ENCODE measurements at places on chromosomes 12 and 14.

DNA sequence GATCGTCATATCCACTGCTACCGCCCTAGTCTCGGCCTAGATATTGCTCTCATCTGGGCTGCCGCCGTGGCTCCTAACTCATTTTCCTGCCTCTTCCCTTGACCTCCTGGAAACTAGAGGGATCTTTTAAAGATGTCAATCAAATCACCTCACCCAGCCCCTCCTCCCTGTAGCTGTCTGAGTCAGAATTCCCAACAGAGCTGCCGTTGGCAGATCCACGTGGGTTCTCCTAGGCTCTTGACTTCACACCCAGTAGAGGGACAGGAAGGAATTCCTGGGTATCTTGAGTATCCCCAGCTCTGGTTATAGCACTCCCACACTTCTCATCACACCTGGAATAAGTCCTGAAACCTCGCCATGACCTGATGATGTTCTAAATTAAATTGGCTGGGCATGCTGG is 11.9 kb downstream of the TGFB3 start:
- no peak for DNase-seq

DNA sequence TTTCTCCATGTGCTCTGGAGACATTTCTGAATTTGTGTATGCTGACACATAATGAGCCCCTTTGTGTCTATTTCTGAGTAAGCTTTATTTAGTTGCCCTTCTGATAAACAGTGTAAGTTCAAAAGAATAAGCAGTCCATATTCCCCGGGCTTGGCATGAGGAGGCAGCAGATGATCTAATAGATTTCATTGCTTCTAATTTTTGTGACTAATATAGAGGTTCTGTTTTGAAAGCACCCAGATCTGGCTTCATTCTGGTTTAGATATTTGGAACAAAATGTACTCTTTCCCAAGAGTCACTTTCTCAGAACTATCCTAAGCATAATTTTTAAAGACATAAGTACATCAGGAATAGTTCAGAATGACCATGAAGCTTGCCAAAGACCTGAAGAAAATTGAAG is 290.9 kb downstream of the BTG1 start:
- no peak for DNase-seq

GRCh38 chr12:124509676-124510300 is 57.6 kb downstream of the NCOR2 start:
- DNase-seq, result peak; percentile 44

DNA sequence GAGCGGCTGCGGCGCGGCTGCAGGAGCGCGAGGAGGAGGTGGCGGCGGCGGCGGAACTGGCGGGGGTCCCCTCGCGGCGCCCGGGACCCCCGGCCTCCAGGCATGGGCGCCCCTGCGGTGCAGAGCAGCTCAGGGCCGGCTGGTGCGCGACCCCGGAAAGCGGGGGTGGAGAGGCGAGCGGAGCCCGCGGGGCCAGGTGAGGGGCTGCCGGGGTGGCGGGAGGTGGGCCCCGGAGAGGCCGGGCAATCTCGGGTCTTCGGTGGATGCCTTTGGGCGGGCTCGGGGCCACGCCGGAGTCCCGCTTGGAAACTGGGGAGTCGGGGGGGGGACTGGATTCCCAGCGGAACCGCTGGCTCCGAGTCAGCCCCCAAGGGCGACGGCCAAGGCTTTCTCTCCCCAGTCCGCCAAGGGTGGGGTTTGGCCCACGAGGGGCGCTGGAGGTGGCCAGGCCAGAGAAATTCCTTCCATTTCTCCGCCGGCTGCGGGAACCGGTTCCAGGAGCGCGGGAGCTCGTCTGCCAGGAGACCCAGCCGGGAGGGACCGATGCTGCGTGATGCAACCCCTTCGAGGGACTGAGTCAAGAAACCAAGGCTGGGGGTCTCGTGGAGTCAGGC is 13.9 kb upstream of the NR4A1 start:
- DNase-seq, result no peak

DNA sequence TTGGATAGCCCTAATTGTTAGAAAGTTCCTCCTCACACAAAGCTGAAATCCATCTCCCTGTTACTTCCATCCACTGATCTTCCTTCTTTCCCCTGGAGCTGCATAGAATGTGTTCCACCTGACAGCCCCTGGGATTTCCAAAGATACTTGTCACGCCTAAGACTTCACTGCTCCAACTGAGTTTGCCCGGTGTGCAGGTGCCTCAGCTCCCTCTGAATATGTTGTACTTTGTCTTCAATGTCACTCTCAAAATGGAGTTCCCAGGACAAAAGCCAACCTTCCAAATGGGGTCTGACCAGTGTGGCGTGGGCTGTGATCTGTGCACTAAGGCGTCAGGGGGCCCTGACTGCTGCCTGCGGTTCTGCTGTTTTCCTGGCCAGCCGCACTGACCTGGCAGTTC is 42.8 kb downstream of the CACNA2D4 start:
- no peak for DNase-seq

DNA sequence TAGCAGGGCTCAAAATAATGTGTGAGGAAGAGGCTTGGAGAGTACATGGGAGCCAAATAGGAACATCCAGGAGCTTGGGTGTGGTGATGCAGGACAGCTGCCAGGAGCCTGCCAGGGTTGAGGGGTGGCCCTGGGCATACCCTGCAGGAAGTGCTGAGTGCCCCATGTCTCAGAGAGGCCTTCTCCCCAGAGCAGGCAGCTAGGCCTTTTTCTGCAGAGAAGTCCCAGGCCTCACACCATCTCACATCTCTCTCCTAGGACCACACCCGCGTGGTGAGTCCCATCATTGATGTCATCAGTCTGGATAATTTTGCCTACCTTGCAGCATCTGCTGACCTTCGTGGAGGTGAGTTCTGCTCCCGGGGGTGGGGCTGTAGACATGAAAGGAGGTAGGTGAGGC is 66.9 kb downstream of the ERH start:
- peak; percentile 3 for DNase-seq

DNA sequence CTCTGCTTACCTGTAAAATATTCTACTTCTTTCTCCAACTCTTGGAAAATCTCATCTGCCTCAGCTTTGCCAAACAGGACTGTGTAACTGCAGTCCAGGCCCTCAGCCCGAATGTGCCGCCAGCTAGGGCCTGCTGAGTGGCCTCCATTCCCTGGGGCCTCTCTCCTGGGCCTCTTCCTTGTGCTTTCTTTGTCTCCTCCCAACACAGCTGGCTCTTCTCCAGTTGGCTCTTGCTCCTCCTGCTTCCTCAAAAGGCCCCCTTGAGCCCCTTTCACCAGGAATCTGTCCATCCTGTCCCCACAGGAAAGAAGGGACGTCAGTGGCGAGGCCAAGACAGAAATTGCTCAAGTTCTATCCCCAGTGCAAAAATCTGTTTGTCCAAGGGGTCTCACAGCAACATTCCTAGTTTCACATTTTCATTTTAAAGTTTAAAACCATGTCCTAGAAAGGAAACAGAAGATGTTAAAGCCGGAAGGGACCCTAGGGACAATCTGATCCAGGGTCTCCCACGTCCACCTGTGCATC is 713 bp downstream of the ALKBH2 start:
- DNase-seq, result no peak

GRCh38 chr12:40945772-40946171 is 242.3 kb upstream of the PDZRN4 start:
- DNase-seq, result no peak

GRCh38 chr14:53017837-53018236 is 67.0 kb upstream of the FERMT2 start:
- DNase-seq, result no peak

- DNase-seq, result no peak
Measured at GRCh38 chr14:78162202-78162601, 8.0 kb upstream of the NRXN3 start.

- no peak for DNase-seq
Measured at GRCh38 chr14:35339761-35340406, 47.7 kb downstream of the PSMA6 start.

DNA sequence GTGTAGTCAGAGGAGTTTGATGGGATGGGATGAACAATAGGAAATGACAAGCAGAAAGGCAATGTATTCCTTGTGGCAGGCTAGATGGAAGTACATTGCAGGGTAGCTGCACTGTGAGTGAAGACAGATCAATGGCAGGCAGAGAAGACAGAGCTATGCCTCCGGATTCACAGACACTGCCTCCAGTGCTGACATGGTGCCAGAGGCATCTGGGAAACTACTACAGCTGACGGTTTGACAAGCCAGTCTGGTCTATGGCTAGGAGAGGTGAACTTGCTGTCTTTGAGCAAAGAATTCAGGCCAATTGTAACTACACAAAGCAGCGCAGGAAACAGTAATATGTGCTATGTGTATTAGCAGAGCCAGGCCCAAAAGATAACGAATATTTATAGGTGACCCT is 193.5 kb downstream of the DIO2 start:
- no peak for DNase-seq

- DNase-seq, result no peak
Measured at GRCh38 chr14:71610149-71610548, 322.1 kb upstream of the RGS6 start.

- no peak for DNase-seq
Measured at GRCh38 chr14:63562405-63562804, 19.2 kb upstream of the PPP2R5E start.

GRCh38 chr12:108611884-108612415 is 14.1 kb upstream of the TMEM119 start:
- DNase-seq, result no peak

- DNase-seq, result no peak
Measured at GRCh38 chr12:104782296-104782695, 175.8 kb downstream of the SLC41A2 start.

DNA sequence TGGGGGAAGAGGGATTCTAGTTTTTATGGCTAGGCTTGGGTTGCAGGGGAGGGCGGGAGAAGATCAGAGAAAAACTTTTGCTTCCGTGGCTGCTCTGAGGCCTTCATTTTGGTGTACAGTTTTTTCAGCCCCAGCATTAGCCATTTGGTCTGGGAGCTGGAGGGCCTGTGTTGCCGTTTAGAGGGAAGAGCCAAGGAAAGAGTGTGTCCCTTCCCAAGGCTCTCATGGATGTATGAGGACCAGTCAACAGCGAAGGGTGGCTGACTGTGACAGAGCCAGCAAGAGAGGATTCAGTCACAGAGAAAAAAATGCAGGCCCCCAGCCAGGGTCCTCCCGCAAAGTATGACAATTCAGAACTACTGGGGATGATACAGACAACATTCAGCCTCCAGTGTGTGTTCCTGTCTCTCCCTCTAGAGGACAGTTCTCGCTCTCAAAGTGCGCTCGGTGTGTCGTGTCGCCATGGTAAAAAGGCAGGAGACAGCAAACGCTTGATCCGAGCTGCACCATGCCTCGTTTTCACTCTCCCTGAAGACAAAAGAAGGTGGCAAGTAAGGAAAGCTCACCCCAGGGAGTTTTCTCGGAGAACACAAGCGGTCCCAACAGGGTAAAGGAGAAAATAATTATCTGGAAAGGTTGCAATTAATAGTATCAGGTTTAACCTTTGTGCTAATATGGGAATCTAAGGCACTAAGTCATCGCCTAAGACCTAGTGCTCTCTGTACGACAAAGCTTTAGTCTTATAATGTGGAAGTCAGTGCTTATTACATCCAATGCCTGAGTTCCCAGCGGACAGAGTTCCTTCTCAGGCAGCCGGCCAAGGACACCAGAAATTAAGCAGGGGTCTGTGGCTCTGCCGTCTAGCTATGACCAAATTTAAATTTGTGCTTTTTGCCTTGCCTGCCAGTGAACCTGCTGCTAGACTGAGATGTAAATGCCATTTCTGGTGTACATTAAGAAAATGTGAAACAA is 157.3 kb upstream of the PLXNC1 start:
- DNase-seq, result peak; percentile 43

DNA sequence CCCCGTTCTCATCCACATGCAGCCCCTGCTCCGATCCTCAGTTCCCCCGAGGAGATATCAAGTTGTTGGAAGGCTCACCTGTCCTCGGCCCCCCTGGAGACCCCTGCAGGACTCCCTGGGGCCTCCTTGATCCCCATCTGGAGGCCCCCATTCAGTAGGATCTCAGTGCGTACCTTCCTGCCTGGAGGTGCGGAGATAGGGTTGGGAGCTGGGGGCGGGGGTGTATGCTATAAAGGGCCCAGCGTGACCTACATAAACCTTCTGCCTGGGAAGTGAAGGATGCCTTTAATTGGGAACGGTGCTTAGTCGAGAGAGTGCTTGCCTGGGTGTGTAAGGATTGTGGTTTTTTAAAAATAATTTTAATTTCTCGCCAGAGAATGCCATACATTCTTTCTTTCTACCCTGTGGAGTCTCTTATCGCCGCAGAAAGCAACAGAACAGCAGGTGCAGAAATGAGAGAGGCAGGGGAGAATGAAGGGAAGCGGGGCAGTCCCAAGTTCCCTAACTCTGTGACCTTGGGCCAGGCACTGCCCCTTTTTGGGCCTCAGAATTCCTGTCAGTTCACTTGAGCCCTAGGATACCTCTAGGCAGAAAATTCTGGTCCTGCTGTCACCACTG is 153.7 kb downstream of the TSPAN9 start:
- no peak for DNase-seq

- no peak for DNase-seq
Measured at GRCh38 chr12:118537481-118537917, 161.1 kb downstream of the SUDS3 start.

- no peak for DNase-seq
Measured at GRCh38 chr12:101174541-101174940, 35.5 kb downstream of the SLC5A8 start.

- no peak for DNase-seq
Measured at GRCh38 chr12:114311974-114312373, 94.0 kb downstream of the TBX5 start.

- DNase-seq, result no peak
Measured at GRCh38 chr14:51242545-51243490, 2.8 kb downstream of the TMX1 start.

- DNase-seq, result no peak
Measured at GRCh38 chr12:46920499-46920898, 94.7 kb upstream of the SLC38A4 start.

DNA sequence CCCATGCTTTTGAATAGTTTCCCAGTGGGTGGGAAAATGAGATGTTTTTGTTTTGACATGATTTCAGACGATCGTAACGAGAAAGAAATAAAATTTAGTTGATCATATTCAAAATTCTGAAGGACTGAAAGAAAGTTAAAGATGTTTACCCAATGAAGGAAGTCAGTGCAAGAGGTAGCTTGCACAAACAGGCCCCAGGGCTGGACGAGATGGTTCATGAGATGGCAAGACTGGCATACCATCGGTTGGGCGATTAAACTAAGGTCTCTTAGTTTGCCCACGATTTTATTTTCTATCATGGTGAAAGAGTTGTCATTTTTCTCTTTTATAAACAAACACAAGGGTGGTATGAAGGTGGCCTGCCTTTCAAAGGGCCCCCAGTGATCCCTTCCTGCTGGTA is 124.5 kb upstream of the TBX5 start:
- DNase-seq, result no peak

DNA sequence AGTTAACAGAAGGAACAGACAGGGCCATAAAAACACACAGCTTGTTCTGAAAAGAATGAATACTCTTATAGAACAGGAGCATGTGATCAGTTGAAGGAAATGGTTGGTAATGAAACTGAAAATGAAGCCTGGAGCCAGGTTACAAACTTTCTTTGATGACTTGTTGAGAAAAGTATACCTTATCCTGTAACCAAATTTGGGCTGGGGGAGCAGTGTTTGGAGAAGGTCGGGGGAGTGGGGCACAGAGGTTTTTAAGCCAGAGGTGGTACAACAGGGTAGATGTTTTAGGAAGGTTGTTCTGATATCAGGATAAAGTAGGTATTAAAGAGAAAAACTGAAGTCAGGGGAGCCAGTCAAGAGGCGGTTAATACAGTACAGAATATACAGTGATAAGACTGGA is 8.2 kb downstream of the GOLT1B start:
- no peak for DNase-seq
